Activated CD4-positive, alpha-beta T cell treated with anti-CD3 and anti-CD28 coated beads, Interleukin-2, Interleukin-4, amounts not matched to agents 100 ng/mL and 50 ng/mL, durations not matched to agents 16 hours and 8 hours (primary cell): ENCODE measurements at places on chromosomes 4 and X.

GRCh38 chr4:82677327-82677726, 115.5 kb upstream of the TMEM150C start:
- DNase-seq: no peak

GRCh38 chrX:13808293-13808692, 8.6 kb downstream of the GPM6B start:
- DNase-seq: no peak

- no peak for DNase-seq
Observed at GRCh38 chrX:109952985-109953905, 49.7 kb upstream of the TMEM164 start.

GRCh38 chr4:114015444-114015899, 36.0 kb upstream of the ARSJ start:
- no peak for DNase-seq

GRCh38 chr4:93178279-93178678, 650.3 kb upstream of the ATOH1 start:
- no peak for DNase-seq

DNA sequence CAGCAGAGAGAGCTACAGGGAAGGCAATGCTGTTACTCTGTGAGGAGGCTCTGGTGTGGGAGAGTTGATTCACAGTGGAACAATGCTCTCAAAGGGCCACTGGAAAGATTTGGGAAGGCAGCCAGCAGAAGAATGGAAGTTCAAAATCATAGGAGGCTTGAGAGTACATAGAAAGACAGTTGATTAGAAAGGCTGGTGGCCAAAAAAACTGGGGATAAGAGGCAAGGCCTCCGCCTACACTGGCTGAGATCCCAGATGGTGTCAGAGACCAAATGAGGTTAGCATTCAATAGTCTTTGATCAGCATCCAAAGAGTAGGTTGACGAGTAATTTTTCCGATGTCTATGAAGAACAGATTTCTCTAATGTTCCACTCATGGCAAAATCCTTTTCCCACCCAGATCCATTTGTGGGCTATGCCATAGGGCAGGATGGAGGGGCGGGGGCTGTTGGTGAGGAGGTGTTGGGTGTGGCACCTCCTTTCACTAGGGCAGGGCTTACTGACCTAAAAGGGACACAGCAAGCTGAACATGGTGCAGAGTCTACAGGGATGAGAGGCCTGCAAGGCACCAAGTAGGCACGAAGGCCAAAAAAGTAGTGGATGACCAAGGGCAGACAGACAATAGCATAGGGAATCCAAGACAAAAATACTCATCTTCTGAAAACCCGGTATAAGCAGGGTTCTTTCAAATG, 15.1 kb downstream of the TEC start:
- DNase-seq: no peak

- no peak for DNase-seq
Observed at GRCh38 chrX:63466690-63467089, 115.6 kb upstream of the SPIN4 start.

DNA sequence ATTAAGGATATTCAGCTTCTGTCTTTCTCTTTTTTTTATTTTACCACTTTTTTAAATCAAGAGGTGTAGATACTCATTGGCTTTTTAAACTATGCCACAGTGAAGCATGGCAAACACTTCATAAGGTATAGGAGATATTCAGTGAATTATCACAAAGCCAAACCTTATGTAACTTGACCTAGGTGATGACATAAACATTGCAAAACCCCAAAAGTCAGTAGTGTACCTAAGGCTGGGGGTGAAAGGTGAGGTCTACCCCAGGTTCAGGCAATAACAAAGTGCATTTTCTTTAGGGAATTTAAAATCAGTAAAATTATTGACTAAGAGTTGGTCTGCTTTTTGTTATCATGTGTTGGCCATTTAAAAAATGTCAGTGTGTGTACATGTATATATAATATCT, 39.1 kb downstream of the CDKL5 start:
- DNase-seq: no peak

- peak; percentile 37 for DNase-seq
Observed at GRCh38 chrX:13985697-13986435, 43.8 kb downstream of the GEMIN8 start.

GRCh38 chrX:72043636-72044035, 88.1 kb downstream of the RTL5 start:
- no peak for DNase-seq

DNA sequence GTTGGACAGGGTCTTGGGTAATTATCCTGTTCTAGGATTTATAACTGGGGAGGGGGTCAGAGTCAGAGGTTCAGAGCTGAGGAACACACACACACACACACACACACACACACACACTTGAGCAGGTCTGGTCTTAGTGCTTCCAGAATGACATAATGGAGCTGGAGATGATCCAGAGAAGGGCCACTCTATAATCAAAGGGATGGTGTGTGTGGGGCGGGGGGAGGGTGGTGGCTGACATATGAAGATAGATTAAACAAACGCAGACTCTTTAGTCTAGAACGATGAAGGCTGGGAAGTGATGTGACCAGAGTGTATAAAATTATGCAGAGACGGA, 434 bp upstream of the TMEM255A start:
- DNase-seq: no peak

- peak; percentile 83 for DNase-seq
Observed at GRCh38 chr4:40316333-40316781, 18.8 kb upstream of the CHRNA9 start.

GRCh38 chr4:33711826-33712225, 2532.5 kb downstream of the ARAP2 start:
- no peak for DNase-seq

DNA sequence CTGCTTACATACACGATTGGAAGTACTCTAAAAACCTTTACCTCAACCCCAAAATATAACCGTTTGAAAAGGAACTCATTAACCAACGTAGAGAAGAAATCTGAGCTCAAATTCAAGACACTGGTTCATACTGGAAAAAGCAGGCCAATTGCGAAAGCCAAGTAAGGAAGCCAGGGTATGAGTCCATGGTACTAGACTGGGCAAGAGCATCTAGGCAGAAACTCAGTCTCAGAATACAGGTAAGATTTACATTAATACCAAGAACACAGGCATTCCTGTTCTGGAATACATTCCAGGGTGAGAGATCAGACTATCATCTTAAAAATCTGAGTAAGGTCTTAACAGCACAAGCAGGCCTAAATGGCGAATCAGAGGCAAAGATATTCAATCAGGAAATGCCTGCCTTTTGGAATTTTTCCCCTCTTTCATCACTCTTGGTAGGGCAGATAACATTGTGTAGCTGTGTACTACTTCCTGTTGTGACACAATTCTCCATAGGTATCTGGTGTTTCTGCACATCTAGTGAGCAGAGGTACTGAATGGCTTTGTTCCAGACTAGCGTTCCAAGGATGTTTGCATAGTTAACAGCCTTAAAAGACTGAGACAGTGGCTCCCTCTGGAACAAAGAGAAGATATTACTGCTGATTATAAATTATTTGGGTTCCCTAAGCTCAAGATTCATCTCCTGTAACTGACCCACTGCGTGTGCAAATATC, 311.3 kb downstream of the PCDH19 start:
- no peak for DNase-seq

DNA sequence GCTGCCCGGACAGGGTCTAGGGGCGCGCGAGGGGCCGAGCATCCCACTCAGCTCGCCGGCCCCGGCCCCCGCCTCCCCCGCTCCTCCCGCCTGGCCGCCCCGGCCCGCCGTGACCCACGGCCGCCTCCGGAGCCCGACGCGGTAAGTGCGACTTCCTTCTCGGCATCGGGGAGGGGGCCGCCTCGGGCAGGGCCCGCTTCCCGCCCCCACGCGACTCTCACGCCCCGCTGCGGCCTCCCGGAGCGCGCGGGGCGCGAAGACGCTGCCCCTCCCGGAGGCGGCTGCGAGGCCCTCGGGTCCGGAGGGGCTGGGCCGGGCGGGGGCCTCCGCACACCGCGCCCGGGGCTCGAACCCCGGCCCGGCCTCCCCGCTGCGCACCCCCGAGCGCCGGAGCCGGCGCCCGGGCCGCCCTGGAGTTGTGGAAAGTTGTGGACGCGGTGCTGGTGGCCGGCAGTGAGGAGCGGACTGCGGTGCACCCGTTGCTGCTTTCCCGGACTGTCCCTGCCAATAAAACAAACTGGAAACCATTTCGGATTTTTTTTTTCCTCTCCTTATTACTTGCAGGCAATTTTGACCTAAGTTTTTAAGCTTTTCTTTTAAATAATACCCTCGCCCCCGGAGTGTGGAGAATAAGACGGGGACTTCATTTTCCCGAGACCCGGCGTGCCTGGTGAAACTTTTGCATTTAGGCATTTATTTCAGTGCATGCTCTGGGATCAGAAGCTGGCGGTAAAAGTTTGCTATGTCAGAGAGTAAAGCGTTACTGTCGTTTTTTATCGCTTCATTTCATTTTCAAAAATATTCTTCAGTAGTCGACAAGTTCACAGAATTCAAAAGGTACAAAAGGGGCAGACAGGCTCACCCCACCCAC, 13.0 kb upstream of the TMEM156 start:
- DNase-seq: no peak

- DNase-seq: no peak
Observed at GRCh38 chr4:57448452-57448851, 338.3 kb upstream of the IGFBP7 start.

DNA sequence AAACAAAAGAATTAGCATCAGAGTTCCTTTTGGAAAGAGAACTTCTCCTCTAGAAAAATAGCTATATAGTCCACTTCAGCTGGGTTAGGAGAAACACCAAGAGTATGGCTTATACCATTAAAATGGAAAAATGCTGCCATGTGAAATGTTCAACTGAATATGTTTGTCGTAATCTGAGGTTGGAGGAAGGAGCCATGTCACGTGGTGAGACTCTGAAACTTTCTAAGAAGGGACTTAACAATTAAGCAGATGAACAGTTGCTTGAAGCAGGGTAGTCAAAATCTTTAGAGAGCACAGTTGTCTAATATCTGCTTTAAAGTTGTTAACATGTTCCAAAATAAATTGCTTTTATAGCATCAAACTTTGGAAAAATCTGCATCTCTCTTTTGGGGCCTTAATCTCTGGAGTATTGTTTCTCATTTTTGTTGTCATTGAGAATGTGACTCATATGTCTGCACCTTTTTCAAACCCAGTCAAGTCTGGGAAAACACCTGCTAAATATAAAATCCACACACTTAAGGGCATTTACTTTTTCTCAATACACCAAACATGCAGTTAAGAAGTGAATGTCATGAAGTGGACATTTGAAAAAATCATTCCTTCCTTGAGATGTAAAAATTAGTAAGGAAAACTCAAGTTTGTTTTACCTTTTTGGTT, 168.8 kb upstream of the PDE5A start:
- no peak for DNase-seq

DNA sequence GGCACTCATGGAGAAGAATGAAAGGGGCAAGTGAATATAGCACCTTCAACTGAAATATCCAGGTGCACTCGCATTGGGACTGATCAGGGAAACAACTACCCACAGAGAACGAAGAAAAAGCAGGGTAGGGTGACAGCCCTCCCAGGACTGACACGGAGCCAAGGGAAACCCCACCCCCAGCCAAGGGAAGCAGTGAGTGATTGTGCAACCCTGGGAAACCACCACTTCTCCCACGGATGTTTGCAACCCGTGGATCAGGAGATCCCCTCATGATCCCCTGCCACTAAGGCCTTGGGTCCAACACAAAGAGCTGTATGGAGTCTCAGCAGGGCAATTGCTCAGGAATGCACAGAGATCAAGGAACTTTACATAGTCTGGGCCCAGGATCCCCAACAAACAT, 158.5 kb upstream of the HCCS start:
- DNase-seq: no peak

DNA sequence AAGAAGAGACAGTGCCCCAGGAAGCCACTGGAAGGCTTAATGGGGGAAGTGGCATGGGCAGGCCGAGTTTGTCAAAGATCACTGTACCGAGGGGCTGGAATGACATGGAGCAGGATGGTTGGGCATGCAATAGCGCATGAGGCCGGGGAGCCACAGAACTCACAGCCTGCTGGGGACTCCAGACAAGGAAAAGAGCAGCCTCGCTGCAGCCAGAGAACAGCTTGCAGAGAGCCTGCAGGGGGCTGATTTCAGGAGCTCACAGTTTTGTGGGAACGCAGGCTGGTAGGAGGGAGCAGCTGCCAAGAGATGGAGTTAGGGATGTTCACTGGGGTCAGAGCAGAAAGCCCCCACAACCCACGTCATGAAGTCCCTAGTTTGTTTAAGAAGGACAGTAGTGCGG, 45.4 kb downstream of the STOX2 start:
- no peak for DNase-seq

- DNase-seq: no peak
Observed at GRCh38 chrX:111519215-111519614, 7.8 kb downstream of the SERTM2 start.

DNA sequence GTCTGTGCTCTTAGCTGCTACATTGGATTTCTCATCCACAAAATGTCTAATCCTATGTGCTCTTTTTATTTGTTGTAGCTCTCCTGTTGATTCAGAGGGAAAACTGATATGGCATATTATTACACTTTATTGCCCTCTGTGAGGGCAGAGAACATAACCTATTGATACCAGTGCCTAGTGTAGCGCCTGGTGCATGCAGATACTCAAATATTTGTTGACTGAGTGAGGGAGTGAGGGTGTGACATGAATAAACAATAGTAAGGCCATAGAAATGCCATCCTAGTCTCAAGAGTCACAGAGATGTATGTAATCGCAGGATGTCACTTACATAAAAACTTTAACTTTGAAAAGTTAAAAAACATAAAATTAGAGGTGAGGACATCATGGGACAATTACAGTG, 159.1 kb downstream of the SHROOM3 start:
- DNase-seq: no peak

- DNase-seq: no peak
Observed at GRCh38 chrX:133646719-133647116, 231.4 kb upstream of the GPC4 start.

DNA sequence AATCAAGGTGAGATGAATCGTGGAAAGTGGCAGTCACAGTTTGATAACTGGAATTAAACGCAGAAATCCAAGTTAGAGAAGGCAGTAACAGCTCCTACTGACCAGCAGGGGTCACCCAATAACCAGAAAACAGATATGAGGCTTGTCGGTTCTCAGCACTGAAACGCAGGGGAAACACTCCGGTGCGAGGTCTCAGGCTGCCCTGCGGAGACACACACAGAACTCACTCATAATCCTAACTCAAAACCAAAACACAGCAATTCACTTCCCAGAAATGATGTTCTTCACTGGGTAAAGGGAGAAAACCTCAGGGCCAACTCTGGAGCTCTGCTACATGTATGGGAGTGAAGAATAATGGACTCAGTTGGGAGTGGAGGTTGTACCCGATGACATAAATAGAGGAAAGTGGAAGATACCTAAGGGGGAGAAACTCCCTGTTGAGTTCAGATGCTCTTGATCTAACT, 384.4 kb downstream of the RAPGEF2 start:
- DNase-seq: peak; percentile 56

DNA sequence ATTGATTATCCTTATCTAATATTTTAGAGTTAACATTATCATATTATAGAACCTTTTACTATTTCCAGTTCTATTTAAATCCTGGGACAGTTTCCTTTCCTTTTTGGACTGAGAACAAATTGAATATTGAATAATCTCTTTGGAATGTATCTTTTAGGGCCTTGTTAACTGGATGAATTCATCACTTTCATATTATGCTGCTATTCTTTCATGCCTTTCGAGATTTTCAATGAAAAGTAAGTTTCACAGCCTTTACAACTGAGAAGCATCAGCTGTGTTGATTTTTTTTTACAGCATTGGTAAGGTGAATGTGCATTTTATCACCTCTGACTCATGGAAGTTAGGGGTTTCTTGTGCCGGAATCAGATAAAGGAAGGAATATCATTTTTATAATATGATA, 39.6 kb downstream of the PDLIM5 start:
- DNase-seq: no peak

- DNase-seq: no peak
Observed at GRCh38 chrX:134885336-134886001, 105.3 kb upstream of the SMIM10 start.
